NCI-H1436 (cell line): ENCODE measurements at places on chromosomes 3 and 15.
A peak's percentile ranks its signal among the peaks of the same experiment; 100 is the strongest.

GRCh38 chr3:50272911-50273688 is 4.2 kb downstream of the SEMA3B start:
- DNase-seq, result peak; percentile 57

DNA sequence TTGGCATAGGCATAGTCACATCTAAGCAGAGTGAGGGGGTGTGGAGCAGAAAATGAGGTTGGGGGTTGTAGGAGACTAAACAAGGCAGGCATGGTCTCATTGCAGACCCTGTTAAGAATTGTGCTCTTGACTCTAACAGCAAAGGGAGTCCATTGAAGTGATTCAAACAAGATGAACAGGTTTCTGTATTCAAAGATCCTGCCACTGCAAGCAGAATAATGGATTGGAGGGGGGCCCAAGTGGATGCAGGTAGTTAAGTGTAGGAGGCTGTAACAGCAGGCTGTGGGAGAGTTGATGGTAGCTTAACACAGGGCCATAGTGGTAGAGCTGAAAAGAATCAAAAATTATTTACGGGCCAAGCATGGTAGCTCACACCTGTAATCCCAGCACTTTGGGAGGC is 34.4 kb downstream of the CASR start:
- DNase-seq, result no peak

- DNase-seq, result no peak
These were observed 337.1 kb upstream of the NECTIN3 start for GRCh38 chr3:110734524-110734923.

DNA sequence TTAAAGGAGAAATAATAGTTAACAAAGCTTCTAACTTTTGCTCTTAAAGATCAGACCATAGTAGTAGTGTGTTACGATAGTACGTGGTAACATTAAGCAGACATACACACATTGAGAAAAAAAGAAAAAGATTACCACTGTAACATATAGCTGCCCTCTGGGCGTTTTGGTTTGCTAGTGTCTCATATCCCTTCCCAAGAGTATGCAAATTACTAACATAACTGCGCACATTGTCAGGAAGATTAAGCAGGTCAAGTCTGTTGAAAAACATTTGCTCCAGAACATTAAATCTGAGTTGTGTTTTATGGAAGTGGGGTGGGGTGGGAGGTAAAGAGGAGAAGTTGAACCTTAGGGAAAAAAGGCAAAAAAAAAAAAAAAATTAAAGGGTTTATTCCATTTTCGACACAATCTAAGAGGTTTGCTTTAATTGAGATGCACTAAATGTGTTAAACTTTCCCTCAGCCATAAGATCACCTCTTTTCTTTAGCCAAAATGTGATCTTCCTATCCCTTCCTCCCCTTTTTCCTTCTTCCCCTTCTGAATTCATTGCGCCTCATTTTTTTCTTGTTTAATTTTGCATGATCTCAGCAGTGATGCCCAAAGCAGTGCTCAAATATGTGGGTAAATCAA is 1.5 kb upstream of the LRIG1 start:
- no peak for DNase-seq

DNA sequence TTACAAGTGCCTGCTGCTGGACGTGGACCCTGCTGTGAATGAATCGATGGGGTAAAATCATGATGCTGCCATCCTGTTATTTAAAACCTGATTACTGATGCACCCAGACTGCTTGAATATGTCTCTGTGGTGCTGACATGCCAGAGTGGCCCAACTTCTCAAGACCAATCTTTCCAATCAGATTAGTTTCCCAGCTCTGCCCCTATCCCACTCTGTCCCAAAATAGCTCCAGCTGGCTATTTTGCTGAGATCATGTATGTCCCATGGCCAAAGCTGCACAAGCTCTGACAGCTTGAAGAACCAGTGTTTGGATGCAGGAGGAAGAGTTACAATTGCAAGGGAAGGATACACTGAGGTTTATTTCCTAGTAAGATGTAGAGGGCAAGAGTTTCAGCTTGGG is 153.6 kb downstream of the TMEM108 start:
- DNase-seq, result no peak

DNA sequence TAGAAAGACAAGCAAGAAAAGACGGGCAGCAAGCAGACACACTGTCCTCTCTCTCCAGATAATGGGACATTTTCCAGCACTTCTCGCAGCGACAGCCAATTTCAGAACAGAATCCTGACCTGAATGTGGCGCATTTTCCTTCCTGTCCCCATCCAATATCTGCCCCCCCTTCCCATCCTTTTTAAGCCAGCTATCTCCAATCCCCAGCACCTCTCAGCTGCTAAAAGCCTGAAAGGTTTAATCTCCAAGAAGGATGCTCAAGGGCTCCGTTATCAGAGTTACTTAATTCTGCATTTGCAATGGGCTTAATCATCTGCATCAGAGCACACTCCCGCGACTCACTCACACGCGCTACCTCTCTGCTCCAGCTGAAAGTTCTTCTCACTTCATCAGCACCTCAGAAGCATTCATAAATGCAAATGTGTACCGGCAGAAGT is 50.5 kb downstream of the SRGAP3 start:
- no peak for DNase-seq

GRCh38 chr3:30688776-30689641 is 82.6 kb downstream of the TGFBR2 start:
- DNase-seq, result no peak

GRCh38 chr3:155884292-155884691 is 13.8 kb downstream of the GMPS start:
- no peak for DNase-seq

DNA sequence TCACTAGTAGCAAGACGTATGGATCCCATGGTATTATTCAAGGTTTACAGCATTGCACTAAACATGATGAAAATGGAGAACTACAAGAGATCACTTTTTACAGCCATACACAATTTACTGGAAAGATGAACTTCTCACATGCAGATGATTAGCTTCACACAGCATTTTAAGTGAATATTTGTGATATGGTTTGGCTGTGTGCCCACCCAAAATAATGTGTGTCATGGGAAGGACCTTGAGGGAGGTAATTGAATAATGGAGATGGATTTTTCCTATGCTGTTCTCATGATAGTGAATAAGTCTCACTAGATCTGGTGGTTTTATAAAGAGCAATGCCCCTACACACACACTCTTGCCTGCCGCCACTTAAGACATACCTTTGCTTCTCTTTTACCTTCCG is 662.0 kb upstream of the CCDC54 start:
- DNase-seq, result no peak

GRCh38 chr3:191972714-191973398 is 511.9 kb downstream of the PYDC2 start:
- DNase-seq, result no peak

GRCh38 chr3:44222337-44222736 is 19.3 kb upstream of the TOPAZ1 start:
- no peak for DNase-seq

- DNase-seq, result no peak
These were observed 20.3 kb downstream of the CRTAP start for GRCh38 chr3:33134026-33134625.

GRCh38 chr15:43872416-43873020 is 45.7 kb downstream of the WDR76 start:
- DNase-seq, result peak; percentile 42

DNA sequence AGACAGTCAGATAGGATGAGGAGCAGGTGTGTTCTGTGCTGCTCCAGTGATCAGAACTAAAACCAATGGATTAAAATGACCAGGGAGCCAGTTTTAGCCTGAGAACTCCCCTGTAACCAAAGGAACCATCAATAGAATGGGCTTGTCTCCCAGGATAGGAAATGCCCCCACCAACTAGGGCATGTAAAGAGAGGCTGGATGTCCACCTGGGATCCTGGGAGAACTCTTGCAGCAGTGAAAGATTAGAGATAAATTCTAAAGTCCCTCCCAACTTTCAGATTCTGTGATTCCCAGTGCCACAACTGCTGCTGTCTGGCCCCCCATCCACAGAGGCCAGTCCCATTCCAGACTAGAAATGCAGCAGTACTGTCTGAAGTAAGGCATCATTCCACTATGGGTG is 33.8 kb downstream of the HDC start:
- DNase-seq, result no peak

- DNase-seq, result no peak
These were observed 120.1 kb downstream of the RPL22L1 start for GRCh38 chr3:170749765-170750477.

DNA sequence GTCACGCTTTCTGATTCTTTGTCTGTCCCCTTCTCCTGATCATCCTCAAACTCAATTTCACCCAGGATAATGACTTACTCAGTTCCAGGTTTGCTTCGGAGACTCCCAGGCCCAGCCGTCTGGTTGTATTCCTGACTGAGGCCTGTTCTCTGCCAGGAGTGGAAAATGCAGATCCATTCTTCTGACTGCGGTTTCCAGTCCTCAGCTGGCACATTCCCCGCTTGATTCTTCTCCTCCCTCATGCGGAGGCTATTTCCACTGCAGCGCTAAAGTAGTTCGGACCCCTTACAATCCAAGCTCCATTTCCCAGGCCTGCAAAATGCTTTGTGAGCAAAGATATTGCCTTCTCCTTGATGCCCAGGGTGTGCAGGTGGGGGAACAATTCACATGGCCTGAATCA is 47.2 kb upstream of the GALNT15 start:
- DNase-seq, result no peak

DNA sequence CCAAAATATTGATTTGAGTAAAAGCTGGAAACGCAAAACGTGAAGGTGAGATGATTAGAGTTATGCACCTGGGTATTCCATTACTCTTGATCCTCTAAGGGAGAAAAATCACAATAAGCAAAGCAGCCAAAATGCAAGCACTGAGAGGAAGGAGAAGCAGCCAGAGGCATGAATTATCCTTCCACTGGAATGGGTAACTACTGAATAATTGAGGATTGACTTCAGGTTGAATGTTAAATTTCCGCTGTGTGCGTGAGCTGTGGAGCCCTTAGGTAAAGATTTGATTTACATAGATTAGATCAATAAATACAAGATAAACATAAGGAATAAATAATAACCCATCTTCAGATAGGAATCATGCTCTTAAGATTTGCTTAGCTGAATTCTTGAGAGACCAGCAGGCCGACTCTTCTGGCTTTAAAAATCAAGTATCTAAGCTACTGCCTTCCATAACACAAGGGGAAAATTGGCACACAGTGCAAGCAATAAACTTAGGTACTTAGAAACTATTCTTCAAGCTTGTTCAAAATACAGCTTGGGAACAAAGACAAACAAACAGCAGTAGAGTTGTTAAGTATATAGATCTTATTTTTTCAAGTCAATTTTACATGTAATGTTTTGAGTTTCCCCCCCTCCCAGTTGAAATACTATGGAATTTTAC is 1459.5 kb downstream of the ZPLD1 start:
- no peak for DNase-seq

DNA sequence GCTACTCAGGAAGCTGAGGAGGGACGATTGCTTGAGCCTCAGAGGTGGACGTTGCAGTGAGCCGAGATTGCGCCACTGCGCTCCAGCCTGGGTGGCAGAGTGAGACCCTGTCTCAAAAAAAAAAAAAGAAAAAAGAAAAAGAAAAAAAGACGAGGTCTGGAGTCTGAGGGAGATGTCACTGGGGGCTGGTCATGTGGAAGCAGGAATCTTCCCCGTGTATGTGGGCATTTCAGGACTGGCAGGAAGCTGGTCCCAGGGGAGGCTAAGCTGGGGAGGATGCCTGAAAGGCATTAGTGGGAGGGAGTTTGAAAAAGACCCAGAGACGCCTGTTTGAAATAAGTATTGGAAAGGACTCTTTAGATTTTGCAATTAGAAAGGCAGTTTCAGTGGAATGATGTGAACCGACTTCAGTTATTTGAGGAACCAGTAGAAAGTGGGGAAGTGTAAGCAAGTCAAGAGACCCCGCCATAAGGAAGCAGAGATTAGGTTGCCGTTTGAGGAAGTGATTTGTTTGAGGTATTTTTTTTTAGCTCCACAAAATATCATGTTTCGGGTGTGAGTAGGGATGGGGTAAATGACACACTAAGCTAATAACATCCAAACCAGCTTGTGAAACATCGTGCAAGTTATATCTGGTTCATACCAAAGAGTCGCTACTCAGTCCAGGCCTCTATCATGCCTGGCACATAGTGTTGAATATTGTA is 55.5 kb downstream of the ST6GAL1 start:
- DNase-seq, result no peak

- peak; percentile 8 for DNase-seq
These were observed 38.3 kb downstream of the CPN2 start for GRCh38 chr3:194312743-194313281.

DNA sequence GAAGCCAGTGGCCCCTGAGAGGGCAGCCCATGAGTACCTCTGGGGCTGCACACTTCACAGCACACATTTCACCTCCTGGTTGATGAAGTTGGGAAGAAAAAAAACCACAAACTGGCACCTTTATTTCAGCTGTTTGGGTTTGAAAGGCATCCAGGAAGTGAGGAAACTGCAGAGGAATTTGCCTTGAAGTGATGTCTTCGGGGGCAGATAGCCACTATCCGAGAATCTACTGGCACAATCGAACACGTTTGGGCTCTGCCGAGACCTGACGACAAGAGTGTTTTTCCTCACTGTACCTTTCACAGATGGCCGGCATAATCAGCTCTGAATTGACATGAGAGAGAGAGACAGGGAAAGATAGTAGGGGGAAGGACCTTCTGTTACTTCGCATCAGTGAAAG is 59.7 kb downstream of the LRIG1 start:
- DNase-seq, result no peak

- DNase-seq, result no peak
These were observed 635 bp upstream of the RCN2 start for GRCh38 chr15:76930831-76931396.

DNA sequence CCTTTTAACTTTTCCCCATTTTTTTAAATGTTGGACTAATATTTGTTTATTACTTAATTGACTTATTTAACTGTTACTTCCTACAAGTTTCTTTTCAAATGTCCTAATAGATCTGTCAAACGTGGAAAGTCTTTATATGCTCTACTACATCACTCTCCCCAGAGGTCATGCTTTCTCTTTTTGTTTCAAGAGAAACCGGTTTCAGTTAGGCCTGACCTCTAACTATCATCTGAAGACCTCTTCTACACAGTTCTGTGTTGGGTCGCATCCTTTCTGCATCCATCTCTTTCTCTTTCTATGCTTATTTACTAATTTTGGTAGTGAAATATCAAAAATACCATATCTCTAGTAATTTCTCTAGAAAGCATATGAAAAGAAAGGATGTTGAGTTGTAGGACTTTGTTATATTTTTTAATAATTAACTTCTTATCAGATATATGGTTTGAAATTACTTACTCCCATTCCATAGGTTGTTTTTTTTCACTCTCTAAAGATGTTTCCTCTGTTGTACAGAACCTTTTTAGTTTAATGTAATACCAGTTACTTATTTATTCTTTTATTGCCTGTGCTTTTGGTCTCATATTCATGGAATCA is 781.2 kb upstream of the ARPP21 start:
- DNase-seq, result no peak

DNA sequence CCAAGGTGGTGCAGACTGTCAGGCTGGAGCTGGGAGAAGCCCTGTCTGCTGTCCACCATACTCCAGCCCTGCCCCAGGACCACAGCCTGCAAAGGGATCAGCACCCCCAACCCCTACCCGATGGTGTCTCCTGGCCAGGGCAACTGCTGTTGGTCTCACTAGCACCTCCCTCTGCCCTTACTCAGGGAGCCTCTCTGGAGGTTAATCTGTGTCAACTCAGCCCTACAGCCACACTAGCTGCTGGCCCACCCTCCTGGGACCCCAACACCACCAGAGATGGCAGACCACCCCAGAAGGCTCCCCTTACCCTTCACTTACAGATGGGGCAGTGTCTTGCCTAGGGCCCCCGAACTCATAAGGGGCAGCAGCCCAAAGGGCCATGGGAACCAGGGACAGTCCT is 65.2 kb downstream of the TLE3 start:
- DNase-seq, result no peak
